Stimulated activated CD4-positive, alpha-beta T cell treated with anti-CD3 and anti-CD28 coated beads, Interleukin-1b, Interleukin-23, amount 100 ng/mL, for 4 hours (primary cell): ENCODE measurements at places on chromosomes 5 and 9.

- peak; percentile 54 for DNase-seq
Measured at GRCh38 chr5:54518146-54518817, 723 bp downstream of the SNX18 start.

GRCh38 chr5:150960791-150961396, 56.1 kb upstream of the ZNF300 start:
- DNase-seq, result no peak

GRCh38 chr9:16726718-16727451, 143.6 kb downstream of the BNC2 start:
- DNase-seq, result no peak

- peak; percentile 33 for DNase-seq
Measured at GRCh38 chr5:175657593-175658271, at the start of gene HRH2. HRH2 (plus strand) TSS chr5:175658071; CDS start chr5:175683234, 25,163 bp downstream.

DNA sequence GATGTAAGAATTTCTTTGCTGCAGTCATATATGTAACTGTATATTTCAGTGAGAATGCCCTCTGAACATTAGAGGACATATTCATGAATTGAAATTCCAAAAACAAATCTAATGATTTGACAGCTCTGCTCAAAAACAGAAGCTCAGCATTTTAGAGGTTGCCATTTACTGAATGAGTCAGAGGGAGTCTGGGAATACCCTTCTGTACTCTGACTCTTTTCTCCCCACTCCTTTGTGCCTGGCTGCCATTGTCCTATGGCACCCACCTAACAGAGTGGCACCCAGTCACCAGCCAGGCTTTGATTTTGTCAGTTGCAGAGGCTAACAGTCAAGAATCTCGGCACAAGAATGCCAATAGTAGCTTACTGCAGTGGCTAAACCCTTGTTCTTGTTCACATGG, 133.6 kb downstream of the ATG10 start:
- DNase-seq, result no peak

- no peak for DNase-seq
Measured at GRCh38 chr5:7015586-7016256, 302.5 kb downstream of the TENT4A start.

DNA sequence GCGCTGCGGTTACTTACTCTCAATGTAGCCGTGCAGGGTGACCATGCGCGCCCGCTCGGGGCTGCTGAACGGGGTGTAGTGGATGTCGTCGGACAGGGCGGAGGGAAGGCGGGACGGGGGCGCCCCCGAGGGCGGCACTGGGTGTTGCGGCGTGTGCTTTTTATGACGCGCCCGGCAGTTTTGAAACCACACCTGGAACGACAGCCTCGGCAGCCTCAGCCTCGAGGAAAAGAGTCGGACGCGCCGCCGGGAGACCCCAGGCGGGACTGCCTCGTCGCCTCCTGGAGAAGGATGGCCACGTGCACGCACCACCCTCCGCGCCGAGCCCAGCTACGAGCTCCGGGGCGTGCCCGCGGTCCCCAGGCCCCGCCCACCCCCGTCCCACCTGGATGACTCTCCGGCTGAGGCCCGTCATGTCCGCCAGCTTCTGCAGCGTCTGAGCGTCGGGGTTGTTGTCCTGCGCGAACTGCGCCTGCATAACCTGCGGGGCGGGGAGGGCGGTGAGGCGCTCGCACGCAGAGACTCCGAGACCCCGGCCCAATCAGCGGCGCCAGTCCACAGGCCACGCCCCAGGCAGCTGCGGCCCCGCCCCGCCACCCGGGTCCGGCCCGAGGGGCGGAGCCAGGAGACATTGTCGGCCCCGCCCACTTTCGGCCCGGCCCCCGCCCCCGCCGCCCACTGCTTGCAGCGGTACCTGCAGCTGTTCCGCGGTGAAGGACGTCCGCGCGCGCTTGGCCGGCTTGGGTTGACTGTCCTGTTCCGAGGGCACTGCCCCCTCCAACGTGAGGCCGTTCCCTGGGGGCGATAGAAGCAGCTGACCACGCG, 15.0 kb downstream of the LHX6 start:
- peak; percentile 46 for DNase-seq

DNA sequence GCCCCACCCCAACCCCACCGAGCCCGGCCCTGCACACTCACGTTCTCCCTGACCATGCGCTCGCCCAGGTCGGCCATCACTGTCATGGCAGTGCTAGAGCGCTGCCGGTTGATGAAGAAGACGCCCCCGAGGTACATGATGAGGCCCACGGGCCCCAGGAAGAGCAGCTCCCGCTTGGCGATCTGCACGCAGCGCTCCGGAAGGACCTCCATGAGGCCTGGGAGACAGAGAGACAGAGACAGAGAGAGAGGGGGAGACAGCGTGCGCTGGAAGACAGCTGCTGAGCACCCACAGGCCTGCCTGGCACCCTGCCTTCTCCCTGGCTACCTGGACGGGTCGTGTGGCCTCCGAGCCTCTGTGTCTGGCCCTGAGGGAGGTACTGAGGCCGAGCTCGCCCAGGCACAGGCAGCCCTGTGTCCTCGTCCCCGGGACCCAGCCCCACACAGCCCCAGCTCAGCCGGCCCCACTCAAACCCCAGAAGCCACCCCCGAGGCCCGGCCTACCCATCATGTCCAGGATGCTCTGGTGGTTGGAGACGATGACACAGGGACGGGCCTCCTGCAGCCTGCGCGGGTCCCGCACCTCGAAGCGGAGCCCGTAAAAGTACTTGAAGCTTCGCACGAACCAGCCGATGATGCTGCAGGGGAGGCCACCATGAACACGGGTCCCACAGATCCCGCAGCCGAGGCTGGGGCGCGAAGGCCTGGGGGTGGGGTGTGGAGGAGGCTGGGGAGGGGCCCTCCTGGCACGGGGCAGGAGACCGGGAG, 10.2 kb downstream of the AGPAT2 start:
- no peak for DNase-seq

GRCh38 chr9:94584555-94584954, 9.1 kb downstream of the FBP2 start:
- no peak for DNase-seq

GRCh38 chr9:2166203-2166602, 151.1 kb downstream of the SMARCA2 start:
- DNase-seq, result no peak

- no peak for DNase-seq
Measured at GRCh38 chr5:10073441-10074104, 176.1 kb downstream of the ATPSCKMT start.

- no peak for DNase-seq
Measured at GRCh38 chr9:137170486-137171148, 766 bp upstream of the LRRC26 start.

- no peak for DNase-seq
Measured at GRCh38 chr5:10607666-10608073, 43.8 kb downstream of the ANKRD33B start.

DNA sequence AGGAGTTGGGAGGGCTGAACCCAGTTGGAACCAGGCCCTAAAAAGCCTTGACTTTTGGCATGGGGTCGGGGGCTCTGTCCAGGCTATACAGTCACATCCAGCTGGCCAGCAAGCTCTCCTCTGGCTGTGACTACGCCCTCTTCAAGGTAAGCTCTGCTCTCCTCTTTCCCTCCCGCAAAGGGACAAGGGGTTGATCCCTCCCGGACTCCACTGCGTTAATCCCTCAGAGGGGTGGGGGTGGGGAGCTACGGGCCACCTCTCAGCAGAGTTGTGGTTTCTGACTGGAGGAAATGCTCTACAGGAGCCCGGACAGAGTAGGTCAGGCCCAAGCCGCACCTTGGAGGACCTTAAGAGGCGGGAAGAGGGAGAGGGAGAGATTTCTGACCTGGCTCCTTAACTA, 3.0 kb upstream of the TSPAN17 start:
- DNase-seq, result no peak
